ENCODE measurements at places on chromosomes 16 and 17.

DNA sequence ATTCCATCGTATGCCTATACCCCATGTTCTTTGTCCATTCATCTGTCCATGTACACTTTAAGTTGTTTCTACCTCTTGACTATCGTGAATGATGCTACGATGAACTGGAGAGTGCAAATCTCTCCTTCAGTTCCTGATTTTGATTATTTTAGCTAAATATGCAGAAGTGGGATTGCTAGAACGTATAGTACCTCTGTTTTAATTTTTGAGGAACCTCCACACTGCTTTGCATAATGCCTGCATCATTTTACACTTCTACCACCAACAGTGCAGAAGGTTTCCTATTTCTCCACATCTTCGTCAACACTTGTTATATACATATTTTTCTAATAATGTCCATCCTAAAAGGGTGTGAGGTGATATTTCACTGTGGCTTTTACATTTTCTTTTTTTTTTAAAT lies 43.9 kb downstream of the SDR42E1 start:
- DNase-seq: no peak

DNA sequence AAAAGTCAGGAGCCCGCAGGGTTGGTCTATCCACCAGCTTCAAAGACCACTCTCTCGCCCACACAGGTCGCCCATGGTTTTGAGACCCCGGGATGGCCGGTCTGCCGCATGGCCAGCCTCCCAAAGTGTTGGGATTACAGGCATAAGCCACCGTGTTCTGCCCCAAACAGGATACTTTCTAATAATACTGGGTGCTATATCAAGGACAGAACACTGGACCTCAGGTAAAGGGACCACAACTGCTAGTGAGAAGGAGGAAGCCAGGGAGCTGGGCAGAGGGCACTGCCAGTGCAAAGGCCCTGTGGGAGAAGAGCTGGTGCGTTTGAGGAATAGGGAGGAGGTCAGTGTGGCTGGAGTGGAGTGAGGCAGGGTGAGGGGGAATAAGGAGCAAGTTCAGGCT lies 34.1 kb downstream of the IL21R start:
- no peak for DNase-seq

- DNase-seq: no peak
Observed at GRCh38 chr17:38731526-38732294, 1.6 kb downstream of the CISD3 start.

DNA sequence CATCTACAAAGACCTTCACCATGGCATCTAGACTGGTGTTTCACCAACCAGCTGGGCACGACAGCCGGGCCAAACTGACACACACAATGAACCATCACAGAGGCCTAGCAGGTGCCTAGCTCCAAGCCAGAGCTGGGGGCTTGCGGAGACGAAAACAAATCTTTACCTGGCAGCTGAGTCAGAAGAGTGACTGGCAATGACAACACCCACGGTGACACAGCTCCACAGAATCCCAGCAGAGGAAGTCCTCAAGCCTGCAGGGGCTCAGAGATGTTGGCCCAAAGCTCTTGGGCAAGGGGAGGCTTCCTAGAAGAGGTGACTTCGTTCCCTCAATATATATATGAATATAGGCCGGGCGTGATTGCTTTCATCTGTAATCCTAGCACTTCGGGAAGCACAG lies 5.1 kb downstream of the MMP25 start:
- no peak for DNase-seq

- no peak for DNase-seq
Observed at GRCh38 chr17:76082326-76083251, 3.6 kb downstream of the ZACN start.

DNA sequence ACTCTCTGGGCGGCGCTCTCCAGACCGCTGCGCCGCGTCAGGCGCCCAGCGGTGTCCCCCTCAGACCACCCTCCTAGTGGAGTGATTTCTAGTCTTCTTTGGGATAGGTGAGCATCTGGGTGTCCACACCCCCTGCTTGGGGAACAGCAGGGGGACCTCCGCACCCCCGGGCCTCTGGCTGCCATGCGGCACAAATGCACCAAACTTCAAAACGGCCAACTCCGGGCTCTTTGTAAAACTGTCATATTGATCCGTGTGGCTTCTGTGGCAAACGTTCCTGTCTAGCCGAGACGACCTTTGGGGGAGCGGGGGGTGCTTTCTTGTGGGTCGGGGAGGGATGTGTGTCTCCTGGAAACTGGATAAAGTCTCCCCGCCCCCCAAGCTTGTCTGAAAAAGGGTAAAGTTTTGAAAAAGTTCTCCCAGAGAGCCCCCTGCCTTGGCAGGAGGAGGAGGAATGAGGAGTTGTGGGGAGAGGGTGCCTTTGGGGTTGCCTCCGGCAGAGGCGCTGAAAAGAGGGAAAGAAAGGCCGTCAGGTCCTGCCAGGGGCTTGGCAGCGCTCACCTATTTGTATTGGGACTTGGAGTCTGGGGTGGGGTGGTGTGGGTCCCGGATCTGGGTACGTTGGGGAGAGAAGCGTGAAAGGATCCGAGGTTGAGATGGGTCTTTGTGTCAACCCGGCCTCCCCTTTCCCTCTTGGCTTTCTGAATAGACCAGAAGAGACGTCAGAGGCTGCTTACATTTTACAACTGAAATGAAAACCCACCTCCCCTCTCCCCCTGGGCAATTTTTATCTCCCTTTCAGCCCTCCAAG lies 2.2 kb upstream of the CHD3 start:
- DNase-seq: peak; percentile 15

DNA sequence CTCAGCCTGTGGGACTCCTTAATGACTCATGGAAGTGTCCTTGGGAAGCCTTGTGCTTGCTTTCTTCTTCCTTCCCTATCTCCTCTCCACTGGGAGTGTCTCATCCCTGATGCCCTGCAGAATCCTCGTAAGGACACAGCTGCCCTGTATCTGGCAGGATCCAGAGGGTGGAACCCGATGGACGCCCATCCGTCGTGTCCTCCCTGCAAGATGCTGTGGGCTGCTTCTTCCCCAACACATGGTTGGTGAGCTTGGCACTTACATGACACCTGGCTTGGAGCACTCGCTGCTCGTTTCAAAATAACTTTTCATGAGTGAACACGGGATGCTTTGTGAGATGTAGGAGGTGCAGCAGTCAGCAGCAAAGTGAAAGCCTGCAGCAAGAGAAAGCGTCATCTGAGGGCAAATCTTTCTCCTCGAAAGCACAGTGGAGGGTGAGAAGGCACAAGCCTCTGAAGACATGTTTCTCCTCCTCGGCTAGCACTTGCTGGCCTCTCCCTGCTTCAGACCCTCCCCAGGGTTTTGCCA lies 3.3 kb downstream of the CCL15 start:
- no peak for DNase-seq

GRCh38 chr17:44247440-44247841 lies 20.5 kb downstream of the SLC4A1 start:
- no peak for DNase-seq

GRCh38 chr17:40582328-40582901 lies 17.1 kb upstream of the CCR7 start:
- no peak for DNase-seq

GRCh38 chr17:81150377-81151077 lies 14.8 kb upstream of the PVALEF start:
- DNase-seq: no peak

GRCh38 chr16:10616756-10617640 lies 36.6 kb upstream of the EMP2 start:
- peak; percentile 58 for DNase-seq

GRCh38 chr17:66787914-66788313 lies 47.0 kb upstream of the CACNG5 start:
- no peak for DNase-seq

DNA sequence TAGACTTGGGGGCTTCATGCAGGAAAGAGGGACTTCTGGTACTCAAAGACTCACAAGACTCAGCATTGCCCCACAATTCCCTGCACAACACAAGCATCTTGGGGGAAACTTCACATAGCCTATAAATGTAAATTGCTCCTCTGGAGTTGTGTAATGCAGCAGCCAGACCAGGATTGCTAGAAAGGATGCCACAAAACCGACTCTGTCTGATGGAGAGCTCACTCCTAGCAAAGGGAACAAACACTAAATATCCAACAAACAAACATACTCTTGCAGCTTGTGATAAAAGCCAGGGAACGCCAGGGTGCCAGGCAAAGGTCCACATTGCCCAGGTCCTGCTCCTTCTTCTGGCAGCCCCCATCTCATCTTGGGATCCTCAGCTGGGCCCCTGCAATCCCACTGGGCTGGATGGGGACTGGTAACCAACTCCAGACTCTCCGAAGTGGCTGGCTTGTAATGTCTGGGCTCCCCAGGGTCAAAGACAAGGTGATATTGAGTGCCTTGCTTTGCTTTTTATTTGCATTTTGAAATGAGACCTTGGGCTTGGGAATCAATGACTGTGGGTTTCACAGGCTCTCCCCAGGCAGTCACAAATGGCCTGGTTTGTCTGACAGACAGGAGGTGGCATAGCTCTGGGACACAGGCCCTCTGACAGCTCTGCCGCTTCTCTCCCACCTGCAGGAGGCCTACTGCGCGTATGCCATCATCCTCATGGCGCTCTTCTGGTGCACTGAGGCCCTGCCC lies 15.3 kb downstream of the SLC13A2 start:
- DNase-seq: no peak

GRCh38 chr17:78342449-78343186 lies 17.3 kb downstream of the SOCS3 start:
- peak; percentile 98 for DNase-seq

DNA sequence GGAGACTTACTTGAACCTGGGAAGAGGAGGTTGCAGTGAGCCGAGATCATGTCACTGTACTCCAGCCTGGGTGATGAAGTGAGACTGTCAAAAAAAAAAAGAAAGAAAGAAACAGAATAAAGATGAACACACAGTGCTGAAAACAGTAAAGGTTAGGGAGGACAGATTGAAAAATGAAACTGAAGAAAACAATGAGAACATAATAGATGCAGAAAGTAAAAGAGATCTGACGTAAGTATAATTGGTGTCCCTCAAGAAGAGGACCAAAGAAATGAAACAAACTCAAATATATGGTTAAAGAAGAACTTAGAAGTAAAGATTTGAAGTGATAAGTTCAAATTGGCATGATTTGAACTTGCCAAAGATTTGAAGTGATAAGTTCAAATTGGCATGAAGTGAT lies 7.1 kb downstream of the DCAF7 start:
- no peak for DNase-seq

GRCh38 chr17:61635913-61636432 lies 45.0 kb upstream of the NACA2 start:
- DNase-seq: peak; percentile 57

- no peak for DNase-seq
Observed at GRCh38 chr16:901149-901548, 69.6 kb downstream of the LMF1 start.

- no peak for DNase-seq
Observed at GRCh38 chr16:8949536-8950418, 13.9 kb downstream of the USP7 start.

All from astrocyte of the spinal cord (primary cell).